ENCODE measurements at places on chromosomes 5 and 9.

DNA sequence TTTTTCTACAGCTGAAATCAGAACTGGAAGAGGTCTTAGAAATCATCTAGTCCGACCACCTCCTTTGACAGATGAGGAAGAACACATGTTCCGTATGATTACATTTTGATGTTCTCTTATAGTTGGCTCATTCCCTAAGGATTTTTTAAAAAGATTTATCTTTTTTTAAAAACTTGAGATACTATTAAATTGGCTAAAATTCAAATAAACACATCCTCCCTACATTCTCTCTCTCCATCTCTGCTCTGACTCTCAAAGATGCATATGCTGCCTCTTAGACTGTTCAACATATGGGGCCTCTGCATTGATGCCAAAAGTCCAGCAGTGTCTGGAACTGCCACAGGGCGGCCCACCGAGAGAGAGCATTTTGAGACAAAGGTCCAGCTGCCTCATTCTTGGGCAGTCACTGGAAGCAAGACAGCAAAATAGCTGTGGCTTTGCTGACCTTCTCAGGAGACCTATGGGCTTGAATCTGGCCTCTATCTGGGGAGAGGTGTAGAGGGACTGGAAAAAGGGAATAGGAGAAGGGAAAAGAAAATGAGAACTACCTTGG lies 12.8 kb upstream of the TSSK1B start:
- DNase-seq = no peak

DNA sequence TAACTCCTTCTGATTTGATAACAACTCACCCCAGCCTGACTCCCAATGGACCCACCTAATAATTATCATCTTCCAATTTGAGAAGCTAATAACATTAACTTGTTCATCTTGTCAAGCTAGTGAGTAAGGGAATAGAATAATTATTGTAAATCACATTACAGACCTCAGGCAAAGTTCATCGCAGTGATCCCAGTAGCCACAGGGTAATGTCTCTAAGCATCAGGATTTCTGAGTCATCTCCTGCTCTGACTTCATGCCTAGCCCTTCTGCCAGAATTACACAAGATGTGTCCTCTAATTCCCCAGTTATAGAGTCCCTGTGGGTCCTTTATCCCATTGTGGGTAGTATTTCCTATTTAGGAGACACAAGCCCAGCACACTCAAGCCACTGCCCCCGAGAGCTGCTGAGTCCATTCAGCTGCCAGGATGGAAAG lies 365.7 kb downstream of the DEPDC1B start:
- peak; percentile 42 for DNase-seq

- DNase-seq = no peak
These were observed 44.3 kb upstream of the BICD2 start for GRCh38 chr9:92808726-92809451.

DNA sequence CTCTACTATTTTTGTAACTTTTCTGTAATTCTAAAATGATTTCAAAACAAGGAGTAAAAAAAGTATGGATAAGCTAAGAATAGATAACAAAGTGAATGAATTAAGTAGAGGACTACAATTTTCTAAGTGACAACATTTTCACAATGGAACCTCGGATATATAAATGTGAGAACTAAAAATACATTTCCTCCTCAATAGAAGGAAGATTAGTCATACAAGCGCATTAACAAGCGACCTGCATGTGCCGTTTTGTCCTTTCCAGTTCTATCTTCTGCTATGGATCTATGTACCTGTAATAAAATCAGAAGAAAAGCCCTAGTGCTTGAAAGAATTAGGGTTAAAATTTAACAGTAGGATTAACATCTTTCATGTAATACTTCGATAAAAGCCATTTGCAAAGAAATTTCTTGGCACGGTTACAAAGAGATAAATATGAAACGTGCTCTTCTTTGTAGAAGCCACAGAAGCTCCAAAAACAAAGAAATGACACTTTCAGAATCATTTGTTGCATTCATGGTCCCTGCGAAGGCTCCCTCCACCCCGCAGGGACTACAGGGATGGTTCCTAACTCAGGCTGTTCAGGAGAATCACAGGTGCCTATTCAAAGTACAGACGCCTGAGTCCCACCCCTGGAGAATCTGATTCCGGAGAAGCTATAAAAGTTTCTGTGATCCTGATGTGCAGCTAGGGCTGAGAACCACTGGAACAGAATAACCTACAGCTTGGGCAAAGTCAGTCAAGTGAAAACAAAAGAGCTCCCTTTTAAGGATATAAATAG lies 216.6 kb upstream of the EFNA5 start:
- no peak for DNase-seq

GRCh38 chr5:61653807-61654580 lies 321.9 kb downstream of the ZSWIM6 start:
- no peak for DNase-seq

GRCh38 chr9:111874500-111874899 lies 22.1 kb upstream of the UGCG start:
- no peak for DNase-seq

DNA sequence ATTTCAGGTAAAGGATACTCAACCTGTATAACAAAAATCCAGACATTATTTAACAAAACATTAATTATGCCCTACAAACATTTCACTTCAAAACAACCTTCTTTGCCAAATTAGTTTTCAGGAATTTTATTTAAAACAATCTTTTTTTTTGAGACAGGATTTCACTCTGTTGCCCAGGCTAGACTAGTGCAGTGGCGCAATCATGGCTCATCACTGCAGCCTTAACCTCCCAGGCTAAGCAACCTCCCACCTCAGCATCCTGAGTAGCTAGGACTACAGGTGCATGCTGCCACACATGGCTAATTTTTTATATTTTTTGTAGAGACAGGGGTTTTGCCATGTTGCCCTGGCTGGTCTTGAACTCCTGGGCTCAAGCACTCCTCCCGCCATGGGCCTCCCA lies 3.9 kb downstream of the FNIP1 start:
- DNase-seq = no peak

DNA sequence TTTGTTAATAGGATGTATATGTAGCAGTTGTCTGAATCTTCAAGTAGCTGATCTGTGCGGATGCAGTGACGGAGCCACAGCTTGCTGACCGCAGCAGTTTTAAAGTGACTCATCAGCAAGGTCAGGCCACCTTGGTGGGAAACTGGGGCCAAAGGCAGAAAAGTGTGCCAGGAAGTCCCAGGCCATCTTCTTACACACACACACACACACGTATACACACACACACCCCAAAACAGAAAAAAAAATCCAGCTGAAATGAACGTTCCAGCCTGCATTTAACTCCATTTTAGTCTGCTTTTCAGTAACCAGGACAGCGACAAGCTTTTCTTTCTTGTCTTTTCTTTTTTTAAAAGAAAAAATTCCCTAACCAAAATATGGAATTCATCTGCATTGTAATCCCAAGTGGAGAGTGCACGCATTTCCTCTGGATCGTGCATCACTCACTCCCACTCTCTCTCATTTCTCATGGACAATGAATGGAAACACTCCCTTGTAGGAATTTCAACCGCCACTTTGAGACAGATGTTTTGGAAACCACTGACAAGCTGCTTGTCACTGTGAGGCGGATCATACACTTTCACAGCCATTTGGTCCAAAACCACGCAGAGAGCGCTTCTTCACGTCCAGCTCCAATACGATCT lies 103.9 kb downstream of the LHFPL2 start:
- peak; percentile 53 for DNase-seq

DNA sequence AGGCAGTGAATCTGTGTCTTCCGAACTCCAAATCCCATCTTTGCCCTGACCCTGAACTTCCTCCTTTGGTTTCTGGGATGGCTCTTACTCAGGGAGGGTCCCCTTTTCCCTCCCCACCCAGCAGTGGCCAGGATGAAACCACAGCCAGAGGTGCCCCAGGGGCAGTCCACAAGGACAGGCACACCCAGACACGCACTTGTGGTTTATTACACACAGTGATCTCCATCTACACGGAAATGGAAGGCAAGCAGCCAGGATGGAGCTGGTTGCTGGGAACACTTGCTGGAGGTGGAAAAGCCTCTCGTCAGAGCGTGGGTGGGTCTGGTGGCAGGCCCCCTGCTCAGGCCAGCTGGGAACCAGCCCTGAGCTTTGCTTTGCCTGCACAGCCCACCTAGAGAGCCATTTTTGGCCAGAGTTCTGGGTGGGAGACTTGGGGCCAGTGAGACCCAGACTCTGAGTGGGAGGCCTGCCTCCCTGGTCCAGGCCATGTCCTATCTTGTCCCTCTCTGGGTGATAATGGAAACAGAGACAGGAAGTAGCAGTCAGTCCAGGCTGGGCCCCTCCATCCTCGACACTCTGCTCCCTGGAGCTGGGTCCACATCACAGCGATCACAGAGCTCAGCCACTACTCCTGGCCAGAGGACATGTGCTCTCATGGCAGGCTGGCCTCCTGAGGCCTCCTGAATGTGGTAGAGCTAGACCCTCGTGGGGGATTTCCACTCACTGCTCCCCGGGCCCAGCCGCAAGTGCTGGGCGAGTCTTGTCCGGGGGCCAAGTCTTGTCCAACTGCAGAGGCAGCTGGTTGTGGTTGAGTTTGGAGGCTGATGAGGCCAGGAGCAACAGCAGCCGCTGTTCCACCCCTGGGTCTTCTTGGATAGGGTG lies 5.1 kb upstream of the PHYKPL start:
- DNase-seq = no peak

DNA sequence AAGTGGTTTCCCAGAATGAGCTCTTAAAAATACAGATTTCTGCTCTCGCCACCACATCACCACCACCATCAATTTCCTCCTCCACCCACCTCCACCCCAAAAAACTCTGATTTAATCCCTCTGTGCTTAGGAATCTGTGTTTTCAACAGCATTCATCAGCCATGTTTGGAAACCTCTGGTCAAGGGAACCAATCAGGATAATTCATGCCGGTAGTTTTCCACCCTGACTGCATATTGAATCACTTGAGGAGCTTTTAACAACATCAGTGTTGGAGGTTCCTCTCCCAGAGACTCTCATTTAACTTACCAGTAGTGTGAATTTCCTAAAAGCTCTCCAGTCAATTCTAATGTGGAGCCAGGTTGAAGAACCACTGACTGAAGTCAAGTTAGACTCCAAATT lies 46.0 kb upstream of the DAB2 start:
- DNase-seq = no peak

GRCh38 chr5:73303148-73304079 lies 130.4 kb downstream of the TMEM174 start:
- no peak for DNase-seq

DNA sequence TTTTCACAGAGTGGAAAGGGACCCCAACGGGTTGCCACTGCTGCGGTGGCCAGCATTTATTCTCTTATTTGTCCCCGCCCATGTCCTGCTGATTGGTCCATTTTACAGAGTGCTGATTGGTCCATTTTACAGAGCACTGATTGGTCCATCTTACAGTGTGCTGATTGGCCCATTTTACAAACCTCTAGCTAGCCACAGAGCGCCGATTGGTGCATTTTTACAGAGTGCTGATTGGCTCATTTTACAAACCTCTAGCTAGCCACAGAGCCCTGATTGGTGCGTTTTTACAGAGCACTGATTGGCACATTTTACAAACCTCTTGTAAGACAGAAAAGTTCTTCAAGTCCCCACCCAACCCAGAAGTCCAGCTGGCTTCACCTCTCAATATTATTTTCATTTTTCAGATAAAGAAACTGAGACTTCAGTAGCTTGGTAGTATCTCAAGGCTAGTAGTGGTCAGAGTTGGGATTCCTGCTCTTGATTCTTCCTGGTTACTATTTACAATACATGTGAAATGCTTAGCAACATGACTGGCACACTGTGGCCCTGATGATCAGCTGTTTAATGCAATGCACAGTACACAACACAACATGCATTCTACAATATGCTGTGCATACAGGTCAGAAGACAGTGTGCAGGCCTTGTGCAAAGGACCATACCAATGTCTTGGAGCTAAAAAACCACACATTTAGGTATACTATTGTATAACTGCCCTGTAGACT lies 63.6 kb upstream of the BOD1 start:
- no peak for DNase-seq

DNA sequence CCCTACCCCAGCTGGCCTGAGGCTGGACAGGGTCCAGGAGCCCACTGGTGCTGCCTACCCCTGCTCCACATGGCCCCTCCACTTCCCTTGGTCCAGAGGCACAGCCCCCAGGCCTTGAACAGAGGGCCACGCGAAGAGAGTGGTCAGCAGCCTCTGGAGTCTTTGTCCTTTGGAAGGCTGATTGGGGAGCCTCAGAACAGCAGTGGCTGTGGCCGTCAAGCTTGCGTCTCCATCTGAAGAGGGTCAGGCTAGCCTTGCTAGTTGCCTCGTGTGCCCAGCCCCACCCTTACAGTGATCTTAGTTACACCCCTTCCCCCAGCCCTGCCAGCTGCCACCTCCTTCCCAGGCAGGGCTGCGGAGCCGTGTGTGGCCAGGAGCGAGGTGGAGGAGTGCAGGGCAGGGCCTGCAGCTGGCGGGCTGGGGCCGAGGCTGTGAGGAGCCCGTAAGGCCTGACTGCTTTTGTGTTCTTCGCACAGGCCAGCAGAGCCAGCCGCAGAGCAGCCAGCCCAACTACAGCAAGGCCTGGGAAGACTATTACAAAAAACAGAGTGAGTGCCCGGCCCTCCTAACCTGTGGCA lies 30.1 kb upstream of the PRDM12 start:
- no peak for DNase-seq

GRCh38 chr5:109558364-109558763 lies 131.4 kb upstream of the MAN2A1 start:
- no peak for DNase-seq

- DNase-seq = no peak
These were observed 6.2 kb upstream of the PTCH1 start for GRCh38 chr9:95522871-95523370.

GRCh38 chr5:178525906-178526732 lies 64.1 kb downstream of the COL23A1 start:
- no peak for DNase-seq

GRCh38 chr5:120124961-120125360 lies 339.1 kb upstream of the PRR16 start:
- no peak for DNase-seq

GRCh38 chr5:107809201-107810034 lies 138.7 kb upstream of the EFNA5 start:
- DNase-seq = no peak

DNA sequence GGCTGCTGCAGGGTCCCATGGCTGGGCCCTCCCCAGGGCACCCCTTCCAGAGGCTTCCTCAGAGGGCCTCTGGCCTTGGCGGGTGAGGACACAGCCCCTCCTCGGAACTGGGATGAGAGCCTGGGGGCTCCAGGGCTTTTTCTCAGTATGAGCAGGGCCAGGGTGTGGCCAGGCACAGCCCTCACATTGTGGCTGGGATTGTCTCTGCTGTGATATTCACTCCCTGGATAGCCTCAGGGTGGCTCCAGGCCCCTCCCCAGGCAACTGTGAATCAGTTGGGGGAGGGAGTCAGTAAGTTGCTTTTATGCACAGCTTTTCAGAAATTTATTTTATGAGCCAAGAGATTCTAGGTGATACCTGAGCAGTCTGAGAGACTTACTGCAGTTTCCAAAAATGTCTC lies 135.7 kb downstream of the CACNA1B start:
- DNase-seq = no peak

GRCh38 chr5:172235827-172236736 lies 42.1 kb downstream of the EFCAB9 start:
- no peak for DNase-seq

- no peak for DNase-seq
These were observed 54.6 kb upstream of the CLINT1 start for GRCh38 chr5:157913575-157913974.

- DNase-seq = no peak
These were observed at the start of gene CDH9 for GRCh38 chr5:27038476-27038875. Gene CDH9 (minus strand): TSS chr5:27038586. CDS start chr5:26988333, 50,253 bp downstream.
